NCI-H2171 treated with DMSO at 0.1 percent for 48 hours (cell line): ENCODE measurements at places on chromosomes 12 and 14.

DNA sequence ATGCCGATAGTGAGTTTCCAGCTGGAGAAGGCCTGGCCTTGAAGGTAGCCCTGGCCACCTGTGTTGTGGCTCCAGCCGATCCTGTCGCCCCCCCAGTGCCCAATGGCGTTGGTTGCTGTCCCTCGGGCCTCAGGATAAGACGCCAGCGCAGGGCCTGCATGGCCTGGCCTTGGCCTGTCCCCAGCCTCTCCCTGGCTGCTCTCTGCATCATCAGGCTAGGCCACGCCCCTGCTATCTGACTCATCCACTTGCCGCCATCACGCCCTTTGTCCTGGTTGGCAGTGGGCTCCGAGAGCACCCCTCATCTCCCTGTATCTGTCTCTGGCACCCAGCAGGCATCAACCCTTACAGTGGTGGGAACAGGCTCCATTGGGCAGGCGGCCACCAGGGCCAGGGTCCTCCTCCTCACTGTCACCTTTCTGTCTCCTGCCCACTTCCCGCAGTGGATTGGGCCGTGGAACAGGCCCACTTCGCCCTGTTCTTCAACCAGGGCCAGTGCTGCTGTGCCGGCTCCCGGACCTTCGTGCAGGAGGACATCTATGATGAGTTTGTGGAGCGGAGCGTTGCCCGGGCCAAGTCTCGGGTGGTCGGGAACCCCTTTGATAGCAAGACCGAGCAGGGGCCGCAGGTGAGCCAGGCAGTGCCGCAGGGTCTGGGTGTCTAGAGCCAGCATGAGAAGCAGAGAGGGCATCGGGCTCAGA is 25.6 kb downstream of the ALDH2 start:
- no peak for DNase-seq

DNA sequence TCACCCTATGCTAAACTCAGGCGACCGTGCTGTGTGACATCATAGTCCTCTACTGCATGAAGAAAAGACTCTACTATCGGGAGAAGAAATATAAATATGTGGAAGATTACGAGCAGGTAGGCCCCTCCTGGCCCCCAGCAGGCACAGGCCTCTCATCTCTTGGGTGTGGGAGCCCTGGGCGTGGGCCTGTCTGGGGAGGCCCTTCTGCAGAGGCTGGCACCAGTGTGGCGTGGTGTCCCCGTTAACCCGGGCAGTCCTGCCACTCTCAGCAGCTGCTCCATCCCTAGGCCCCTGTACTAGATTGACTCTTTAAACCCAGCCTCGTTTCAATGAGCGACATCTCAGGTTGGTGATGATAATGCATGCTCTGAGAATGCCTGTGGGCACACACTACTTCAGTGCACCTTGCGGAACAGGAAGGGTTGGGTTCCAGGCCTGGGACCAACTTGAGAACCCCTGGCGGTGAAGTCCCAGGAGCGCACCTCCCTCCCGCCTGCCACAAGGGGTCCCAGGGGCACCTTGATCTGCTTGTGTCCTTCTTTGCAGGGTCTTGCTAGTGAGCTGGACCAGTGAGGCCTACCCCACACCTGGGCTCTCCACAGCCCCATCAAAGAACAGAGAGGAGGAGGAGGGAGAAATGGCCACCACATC is 23.2 kb downstream of the P2RX4 start:
- no peak for DNase-seq

GRCh38 chr14:88986146-88986841 is 161.8 kb downstream of the TTC8 start:
- peak; percentile 55 for DNase-seq

GRCh38 chr14:92404018-92404417 is 81.1 kb downstream of the SLC24A4 start:
- DNase-seq: no peak

DNA sequence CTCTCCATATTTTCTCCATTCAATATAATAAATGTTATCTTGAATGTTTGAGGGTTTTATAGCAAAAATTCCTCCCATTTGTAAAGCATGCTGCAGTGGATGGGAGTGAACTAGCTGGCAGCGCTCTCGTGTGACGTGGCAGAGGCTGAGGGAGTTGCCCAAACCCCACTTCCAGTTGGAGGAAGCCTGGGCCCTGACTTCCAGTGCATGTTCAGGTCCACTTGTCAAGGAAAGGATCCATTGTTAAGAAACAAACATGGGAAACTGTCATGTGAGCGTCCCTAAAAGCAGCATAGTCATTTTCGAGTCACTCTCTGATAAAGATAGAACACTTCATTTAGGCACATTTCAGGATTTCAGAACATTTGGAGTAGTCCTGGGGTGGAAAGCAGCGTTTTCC is 116.6 kb downstream of the SLC25A47 start:
- no peak for DNase-seq

DNA sequence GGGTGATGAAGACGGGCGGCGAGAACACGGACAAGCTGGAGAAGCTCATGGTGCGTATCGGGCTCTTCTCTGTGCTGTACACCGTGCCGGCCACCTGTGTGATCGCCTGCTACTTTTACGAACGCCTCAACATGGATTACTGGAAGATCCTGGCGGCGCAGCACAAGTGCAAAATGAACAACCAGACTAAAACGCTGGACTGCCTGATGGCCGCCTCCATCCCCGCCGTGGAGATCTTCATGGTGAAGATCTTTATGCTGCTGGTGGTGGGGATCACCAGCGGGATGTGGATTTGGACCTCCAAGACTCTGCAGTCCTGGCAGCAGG is 1.9 kb downstream of the FZD10 start:
- no peak for DNase-seq

- DNase-seq: no peak
Measured at GRCh38 chr12:91857813-91858542, 287.7 kb downstream of the BTG1 start.

DNA sequence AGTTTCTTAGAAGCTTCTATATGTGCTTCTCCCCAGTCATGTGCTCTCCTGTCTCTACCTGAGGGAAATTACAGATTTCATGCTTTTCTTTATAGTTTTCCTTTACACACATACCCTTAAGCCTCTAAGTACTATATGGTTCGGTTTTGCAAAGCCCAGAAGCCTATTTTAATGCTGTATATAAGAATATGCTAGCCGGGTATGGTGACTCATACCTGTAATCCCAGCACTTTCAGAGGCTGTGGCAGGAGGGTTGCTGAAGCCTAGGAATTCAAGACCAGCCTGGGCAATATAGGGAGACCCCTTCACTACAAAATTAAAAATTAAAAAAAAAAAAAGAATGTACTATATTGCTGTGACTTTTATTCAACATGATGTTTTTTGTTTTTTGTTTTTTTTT is 15.4 kb downstream of the DGLUCY start:
- DNase-seq: no peak

DNA sequence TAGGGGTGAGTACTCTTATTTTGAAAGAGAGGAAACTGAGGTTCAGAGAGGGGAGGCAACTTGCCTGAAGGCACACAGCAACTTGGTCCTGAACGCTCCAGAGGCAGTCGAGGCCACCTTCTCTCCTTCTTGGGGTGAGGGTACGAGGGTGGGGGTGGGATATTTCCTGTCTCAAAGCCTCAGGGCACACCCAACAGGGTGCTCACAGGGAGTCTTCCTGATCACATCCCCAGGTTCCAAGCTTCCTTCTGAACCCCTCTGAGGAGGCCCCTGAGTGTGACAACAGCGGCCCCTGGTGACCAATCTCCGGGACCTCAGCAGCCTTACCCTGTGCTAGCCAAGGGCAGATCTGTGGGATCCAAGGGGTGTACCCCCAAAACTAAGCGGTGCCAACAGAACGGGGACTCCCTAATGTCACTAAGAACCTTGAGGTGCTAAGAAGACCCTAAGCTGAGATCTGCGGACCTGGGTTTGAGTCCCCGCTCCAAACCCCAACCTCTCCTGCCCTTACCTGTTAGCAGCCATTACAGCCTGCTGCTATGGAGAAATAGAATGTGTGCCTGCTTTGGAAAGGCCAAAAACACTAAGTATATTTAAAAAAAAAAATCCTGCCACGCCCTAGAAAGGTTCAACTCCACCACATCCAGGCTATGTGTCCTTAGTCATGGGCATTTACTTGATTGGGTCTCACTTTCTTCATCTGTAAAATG is 57.9 kb downstream of the TRPV4 start:
- DNase-seq: peak; percentile 73

GRCh38 chr12:92992041-92992440 is 62.9 kb upstream of the EEA1 start:
- no peak for DNase-seq

- DNase-seq: no peak
Measured at GRCh38 chr12:47615711-47616110, 90.1 kb downstream of the RPAP3 start.

GRCh38 chr14:97306133-97306759 is 509.1 kb downstream of the VRK1 start:
- DNase-seq: no peak

- DNase-seq: no peak
Measured at GRCh38 chr12:75888874-75889613, 142.5 kb downstream of the PHLDA1 start.

DNA sequence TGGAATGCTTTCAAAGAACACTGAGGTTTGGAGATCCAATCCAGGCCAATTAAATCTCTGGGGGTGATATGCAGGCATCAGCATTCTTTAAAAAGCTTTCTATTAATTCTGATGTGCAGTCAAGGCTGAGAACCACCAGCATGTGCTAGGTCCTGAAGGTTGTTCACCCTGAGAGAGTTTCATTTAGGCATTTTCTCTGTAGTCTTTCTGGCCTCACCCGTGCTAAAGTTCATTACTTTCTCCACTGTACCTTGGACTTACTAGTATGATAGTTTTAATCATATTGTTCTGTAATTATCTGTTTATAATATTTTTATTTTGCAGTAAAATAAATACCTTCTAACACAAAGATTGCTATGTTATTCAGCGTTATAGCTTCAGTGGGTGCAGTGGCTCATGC is 32.9 kb downstream of the SOS2 start:
- DNase-seq: no peak

- peak; percentile 85 for DNase-seq
Measured at GRCh38 chr14:100783630-100784370, 42.1 kb upstream of the MEG3 start.

GRCh38 chr12:42426746-42427145 is 100.8 kb downstream of the PPHLN1 start:
- DNase-seq: no peak

DNA sequence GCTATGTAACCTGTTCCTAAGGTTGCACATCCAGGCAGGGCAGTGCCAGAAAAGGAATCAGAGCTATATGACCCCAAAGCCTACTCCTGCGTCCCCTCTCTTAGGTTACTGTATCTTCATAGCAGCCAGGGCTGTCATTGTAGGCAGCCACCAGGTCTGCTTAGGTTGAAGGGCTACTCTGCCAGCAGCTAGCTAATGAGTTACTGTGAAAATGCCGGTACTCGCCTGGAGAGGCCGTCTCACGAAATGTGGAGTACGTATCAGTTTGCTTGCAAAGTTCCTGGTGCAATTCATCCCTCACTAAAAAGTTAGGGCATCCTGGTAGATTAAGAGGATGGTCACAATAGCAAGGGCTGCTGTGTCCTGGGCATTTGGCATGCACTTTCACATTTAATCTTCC is 50.9 kb downstream of the RPH3A start:
- no peak for DNase-seq

- DNase-seq: no peak
Measured at GRCh38 chr14:36397357-36397756, 76.9 kb upstream of the MBIP start.

- DNase-seq: peak; percentile 93
Measured at GRCh38 chr14:34676516-34677211, 37.7 kb downstream of the CFL2 start.

- DNase-seq: no peak
Measured at GRCh38 chr12:125205386-125205785, 140.2 kb downstream of the AACS start.

- DNase-seq: no peak
Measured at GRCh38 chr14:100540141-100540925, 46.9 kb downstream of the BEGAIN start.

- DNase-seq: no peak
Measured at GRCh38 chr12:90970911-90971310, 15.9 kb upstream of the CCER1 start.

GRCh38 chr12:122842505-122843405 is 7.5 kb downstream of the HIP1R start:
- no peak for DNase-seq

GRCh38 chr14:50095895-50096294 is 20.5 kb downstream of the VCPKMT start:
- DNase-seq: no peak

DNA sequence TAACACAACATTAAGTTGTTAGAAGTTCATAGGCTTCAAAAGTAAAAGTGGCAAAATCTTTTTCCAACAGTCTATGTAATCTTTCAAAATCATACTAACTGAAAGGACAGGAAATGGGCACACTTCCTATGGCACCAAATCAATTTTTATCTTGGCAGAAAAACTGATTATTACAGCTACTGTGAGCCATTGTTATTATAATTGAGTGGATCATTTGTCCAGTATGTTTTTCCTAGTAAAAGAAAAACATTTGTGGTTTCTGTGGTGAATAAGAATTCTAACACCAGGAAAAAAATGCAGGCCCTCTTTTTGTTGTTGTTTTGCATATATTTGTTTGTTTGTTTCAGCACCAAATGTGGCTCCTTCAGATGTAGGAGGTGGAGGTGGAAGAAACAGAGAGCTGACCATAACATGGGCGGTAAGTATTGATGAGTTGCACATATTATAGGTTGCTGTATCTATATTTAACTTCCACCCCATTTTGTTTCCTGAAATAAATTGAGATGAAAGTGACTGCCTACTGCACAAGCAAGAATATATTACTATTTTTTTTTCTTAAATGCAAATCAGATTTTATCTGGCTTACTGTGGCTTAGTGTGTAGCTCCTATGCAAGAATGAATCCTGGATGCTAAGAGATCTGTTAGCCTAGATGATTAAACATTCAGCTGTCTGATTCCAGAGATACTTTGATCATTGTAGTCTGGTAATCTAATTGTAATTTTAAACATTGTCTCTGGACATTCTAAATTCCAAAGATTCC is 174.1 kb upstream of the PDZRN4 start:
- DNase-seq: no peak

GRCh38 chr14:100389497-100390104 is 66.5 kb downstream of the SLC25A47 start:
- no peak for DNase-seq
